ENCODE measurements at places on chromosomes 4 and X.
A peak's percentile ranks its signal among the peaks of the same experiment; 100 is the strongest.

DNA sequence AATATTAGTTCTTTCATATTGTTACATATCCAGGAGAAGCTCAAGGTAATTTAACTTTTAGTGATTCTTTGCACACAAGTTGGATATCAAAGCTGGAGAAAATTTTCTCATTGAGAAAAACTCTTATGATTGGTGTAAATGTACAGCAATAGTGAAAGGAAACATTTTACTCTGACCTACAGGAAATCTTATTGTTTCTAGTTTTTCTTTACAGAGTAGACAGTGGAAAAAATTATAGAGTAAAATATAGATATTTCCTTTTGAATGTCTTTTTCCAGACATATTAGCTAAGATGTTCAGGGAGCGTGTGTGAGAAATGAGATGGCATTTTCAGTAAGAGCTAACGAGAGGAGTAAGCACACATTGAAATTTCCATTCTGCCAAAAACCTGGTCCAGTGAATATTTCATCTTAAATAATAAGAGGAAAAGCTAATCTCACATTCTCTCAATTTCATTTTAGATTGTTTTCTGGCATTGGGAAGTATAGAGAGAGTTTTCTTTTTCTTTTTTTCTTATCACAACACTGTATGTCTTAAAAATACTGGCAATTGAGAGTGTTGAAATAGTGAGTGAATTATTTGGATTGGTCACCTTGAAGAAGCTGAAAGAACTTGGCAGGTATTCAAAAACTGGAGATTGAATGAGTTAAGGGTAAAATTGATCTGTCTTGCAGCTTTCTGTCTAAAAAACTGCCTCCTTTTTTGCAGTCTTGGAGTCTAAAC, 15.6 kb upstream of the ATP8A1 start:
- no peak for DNase-seq

- DNase-seq: no peak
These were observed 24.1 kb downstream of the ATP8A1 start for GRCh38 chr4:42632653-42633382.

DNA sequence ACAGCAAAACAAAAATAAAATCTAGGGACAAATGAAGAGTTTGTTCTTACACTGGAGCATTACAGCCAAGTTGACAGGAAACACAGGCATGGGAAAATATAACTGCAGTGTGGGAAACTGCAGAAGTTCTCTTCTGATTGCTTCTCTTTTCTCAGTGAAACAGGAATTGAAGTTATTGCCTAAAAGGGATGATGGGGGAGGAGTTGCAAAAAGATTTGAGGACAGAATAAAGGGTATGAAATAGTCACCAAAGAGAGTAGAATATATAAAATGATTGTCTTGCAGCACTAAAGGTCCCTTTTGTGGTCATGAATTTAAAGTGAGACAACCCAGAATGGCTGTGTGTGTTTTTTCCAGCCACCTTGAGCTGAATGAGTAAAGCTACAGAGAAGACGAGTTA, 103.7 kb downstream of the JADE1 start:
- DNase-seq: no peak

DNA sequence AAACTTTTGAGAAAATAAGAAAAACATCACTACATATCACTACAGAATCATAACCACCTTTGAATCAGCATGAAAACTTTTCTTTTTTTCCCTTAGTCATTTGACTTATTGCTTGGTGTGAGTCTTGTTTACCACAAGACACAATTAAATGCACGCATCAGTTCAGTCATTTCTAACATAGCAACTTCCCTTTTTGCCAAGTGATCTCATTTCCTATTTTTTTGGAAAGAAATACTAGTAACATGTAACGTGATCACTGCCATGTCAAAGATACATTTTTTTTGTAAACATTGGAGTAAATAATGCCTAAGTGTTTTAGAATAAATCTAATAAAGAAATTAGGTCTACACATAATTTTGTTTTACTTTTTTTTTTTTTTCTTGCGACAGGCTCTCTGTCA, 5.1 kb upstream of the CXCL8 start:
- no peak for DNase-seq

DNA sequence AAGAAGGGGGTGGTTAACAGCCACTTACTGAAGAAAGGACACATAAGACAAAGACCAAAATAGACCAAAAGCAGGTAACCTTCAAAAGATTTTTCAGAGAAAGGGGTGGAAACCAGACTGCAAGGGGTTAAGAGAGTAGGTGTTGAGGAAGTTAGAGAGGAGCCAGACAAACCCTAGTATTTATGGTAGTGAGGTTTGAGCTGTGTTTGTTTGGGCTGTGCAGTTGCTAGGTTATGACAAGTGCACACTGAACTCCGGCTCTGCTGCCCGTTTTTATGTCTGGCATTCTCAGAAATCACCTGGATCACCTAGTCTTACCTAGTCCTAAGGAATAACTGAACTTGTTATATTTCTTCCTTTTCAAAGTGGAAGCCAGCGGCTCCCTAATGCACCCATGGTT, 22.9 kb upstream of the G3BP2 start:
- peak; percentile 42 for DNase-seq

GRCh38 chr4:12118651-12119213, 690.0 kb upstream of the HS3ST1 start:
- no peak for DNase-seq

- no peak for DNase-seq
These were observed 517.0 kb downstream of the ZIC3 start for GRCh38 chrX:138082896-138083295.

DNA sequence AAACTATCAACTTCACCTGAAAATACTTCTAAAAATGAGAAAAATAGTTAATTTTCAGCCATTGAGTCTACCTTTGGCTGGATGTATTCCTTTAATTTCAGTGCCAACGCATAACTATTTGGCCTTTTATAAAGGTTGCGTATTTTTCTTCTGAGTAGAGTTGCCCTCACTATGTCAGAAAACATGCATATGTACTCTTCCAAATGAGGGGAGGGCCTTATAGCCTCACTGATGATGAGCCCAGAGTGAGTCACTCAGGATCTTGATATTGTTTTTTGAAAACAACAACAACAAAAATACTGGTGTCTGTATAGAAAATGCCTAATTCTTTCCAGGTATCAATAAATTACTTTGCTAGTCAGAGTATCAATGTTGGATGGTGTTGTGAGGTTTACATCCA, 349.3 kb downstream of the FBXO8 start:
- no peak for DNase-seq

Data from CD4-positive, alpha-beta T cell treated with Interleukin-15 for 4 hours (primary cell).